RPMI8226 (cell line): ENCODE measurements at places on chromosomes 1 and 21.

DNA sequence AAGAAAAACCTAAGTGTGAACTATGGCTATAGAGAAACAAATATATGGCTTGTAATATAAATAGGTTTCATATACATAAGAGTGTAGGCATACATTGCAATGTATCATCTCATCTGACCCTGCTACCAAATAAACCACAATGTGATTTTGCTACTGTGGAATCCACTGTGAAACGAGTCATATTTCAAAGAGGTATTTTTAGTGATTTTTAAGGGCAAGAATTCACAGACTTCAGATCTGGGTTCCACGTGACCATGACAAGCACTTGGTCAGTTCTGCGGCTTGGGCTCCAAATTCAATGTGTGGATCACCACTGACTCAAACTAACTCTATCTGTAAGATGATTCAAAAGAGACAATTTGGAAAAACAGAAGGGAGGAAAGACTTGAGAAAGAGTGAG, 147.0 kb upstream of the ERG start:
- no peak for DNase-seq

DNA sequence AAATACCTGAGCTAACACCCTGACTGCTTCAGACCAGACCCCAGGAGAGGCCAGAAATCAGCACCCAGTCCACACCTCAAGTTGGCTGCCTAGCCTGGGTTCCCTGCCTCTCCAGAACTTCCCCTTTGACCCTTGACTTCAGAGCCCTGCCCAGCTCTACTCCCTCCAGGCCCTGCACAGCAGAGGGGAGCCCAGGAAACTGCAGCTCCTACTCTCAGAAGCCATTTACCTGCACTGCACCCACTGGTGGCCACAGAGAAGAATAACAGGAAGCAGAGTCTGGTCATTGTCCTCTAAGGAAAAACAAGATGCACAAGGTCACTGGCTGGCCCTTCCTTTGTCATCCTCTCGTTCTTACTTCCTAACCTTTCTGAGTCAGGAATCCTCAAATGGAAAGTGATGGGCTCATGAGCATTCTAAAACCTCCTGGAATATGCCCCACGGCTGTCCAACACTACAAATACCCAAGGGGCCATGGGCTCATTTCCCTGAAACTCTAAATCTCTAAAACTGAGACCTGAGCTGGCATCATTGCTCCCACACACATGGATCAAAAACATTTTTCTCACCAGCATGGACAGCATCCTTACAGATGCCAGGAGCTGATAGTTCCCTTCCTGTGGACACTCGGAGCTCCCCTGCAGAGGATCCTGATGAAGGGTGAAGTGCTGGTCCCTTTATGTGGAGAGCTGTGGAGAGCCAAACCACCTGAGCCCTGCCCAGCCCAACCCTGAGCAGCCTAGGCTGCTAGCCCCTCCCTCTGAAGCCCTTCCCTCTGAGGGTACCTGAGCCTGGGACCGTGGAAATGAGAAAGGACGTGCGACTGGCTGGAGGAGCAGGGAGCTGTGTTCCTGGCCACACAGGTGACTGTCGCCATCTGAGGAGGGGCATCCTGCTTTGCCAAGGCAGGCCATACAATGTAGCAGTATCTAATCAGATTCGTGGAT, at the start of gene ITLN2:
TSS of gene ITLN2 (minus strand) at position 652 of the 947 bp plus-strand sequence. CDS start at position 584, 68 bp downstream.
- peak; percentile 76 for DNase-seq

GRCh38 chr1:212291505-212292134, 6.4 kb downstream of the PPP2R5A start:
- peak; percentile 72 for DNase-seq

DNA sequence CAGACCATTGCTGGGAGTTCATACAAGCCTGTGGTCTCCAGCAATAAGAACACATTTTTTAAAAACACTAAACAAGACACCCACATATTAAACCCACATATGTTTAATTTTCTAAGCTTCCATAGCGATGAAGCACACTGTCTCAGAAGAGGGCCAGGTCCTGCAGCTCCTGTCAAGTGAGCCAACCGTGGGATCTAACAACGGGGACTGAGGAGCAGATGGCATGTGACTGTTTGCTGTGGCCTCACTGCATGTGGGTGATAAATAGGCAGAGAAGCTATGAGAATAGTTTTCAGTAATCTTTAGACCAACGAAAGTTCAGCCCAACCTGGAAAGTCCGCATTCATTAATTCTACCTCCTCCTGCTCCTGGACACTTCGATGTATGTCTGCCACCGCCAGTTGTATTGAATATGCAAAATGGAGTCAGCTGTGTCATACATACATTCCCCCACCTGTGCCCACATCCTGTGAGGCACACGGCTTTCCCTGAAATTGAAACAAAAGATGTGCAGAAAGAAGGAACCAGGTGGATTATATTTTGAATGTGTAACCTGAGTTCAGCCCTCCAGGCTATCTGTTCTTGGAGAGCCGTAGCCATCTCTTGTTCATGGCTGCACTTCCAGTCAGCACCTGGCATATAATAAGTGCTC, 88.2 kb downstream of the MIS18A start:
- DNase-seq = peak; percentile 13

DNA sequence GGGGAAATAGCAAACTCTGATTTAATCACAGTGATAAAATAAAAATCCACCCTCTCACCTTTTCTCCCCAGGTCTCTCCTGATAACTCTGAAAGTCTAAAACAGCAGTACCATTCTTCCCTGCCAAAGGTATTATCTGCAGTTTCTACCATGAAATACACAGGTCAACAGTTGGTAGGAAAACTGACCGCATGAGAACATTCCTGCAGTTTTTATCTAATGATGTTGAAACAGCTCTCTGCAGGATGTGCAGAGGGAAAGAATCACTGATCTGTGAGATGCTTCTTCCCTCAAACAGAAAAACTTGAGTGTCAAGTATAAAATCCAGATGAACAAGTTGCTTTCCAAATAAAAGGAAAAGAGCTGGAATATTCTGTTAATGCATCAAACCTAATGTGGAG, 39.1 kb downstream of the KCNJ6 start:
- no peak for DNase-seq

GRCh38 chr1:59952065-59952464, 25.5 kb upstream of the CYP2J2 start:
- DNase-seq = no peak

DNA sequence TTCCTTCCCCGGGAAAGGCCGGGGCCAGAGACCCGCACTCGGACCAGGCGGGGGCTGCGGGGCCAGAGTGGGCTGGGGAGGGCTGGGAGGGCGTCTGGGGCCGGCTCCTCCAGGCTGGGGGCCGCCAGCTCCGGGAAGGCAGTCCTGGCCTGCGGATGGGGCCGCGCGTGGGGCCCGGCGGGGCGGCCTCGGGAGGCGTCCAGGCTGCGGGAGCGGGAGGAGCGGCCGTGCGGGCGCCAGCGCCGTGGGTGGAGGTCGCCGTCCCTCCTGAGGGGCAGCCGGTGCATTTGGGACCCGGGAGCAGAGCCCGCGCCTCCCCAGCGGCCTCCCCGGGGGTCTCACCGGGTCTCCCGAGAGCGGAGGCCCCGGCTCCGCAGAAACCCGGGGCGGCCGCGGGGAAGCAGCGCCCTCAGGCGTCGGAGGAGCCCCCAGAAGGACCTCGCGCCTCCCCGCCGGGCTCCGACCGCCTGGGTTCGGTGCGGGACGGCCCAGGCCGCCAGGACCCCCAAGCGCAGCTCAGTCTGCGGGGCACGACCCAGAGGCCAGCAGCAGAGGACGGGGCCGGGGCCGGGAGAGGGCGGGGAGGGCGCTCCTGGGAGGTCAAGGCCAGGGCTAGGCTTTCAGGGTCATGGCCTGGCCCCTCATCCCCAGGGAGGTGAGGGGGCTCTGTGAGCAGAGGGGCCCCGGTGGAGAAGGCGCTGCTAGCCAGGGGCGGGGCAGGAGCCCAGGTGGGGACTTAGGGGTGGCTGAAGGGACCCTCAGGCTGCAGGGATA, 7.2 kb upstream of the SLX9 start:
- peak; percentile 73 for DNase-seq

DNA sequence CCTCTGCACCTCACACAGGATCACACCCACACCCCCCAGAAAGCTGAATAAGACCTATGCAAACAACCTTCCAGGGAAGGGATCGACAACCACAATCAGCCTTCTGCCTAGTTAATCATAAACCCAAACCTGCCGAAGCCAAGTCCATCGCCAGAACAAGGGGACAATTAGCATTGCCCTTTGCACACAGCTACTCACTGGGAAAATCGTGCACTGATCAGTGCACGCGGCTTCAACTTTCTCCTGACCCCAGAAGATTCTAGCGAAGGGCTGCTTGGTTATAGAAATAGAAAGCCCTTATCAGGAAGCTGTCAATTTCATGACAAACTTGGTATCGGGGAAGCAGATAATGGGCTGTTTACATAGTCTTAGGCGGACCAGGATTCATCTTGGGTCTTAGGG, 29.5 kb downstream of the RUNX1 start:
- DNase-seq = no peak

DNA sequence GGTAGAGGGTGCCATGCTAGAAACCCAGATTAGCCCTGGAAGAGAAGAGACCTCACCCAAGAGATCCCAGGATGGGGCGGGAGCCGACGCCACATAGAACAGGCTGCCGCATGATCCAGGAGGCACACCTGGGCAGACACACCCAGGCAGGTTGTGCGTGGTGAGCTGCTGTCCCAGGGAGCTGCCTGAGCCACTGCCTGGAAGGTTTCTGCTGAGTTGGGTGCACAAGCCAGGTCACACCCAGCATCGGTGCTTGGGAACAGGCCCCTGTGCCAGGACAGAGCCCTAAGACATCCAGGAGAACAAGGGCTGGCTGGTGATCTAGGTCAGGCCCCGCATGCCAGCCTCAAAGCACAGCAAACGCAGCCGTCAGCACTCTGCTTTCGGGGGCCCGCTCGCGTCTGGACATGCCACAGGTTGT, 40.2 kb downstream of the CTNNBIP1 start:
- no peak for DNase-seq

- DNase-seq = no peak
These were observed 13.4 kb downstream of the OR2T1 start for GRCh38 chr1:248416226-248416625.

- no peak for DNase-seq
These were observed 998.5 kb downstream of the ADGRL2 start for GRCh38 chr1:82799261-82799660.

GRCh38 chr21:31335957-31336738, 7.9 kb downstream of the TIAM1 start:
- no peak for DNase-seq

GRCh38 chr1:170415710-170416372, 116.1 kb upstream of the GORAB start:
- no peak for DNase-seq

DNA sequence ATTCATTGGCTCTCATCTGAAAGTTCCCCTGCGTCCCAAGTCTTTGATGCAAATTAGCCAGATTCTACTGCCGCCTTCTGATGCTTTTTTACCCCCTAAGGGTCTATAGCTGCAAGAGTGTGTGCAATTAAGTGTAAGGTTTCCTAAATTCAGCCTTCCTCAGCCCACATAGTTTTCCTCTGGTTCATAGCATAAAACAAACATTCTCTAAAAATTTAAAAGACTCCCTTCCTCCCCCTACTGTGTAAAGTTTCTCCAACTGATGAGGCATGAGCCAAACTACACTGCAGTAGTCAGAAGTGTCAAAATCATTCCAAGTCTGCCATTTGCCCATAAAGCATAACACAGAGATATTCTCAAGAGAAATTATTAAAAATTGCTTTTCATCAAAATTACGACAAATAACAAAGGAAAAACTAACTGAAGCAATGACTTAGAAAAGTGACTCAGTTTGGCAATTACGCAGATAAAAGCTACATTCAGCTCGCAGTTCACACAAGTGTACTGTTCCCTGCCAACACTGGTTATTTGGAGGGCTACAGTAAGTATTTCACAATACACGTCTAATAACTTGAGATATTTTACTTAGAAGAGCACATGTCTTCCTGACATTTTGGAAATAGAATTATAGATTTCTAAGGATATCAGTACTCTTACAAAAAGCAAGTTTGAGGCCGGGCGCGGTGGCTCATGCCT, 15.4 kb downstream of the KCNH1 start:
- DNase-seq = no peak

DNA sequence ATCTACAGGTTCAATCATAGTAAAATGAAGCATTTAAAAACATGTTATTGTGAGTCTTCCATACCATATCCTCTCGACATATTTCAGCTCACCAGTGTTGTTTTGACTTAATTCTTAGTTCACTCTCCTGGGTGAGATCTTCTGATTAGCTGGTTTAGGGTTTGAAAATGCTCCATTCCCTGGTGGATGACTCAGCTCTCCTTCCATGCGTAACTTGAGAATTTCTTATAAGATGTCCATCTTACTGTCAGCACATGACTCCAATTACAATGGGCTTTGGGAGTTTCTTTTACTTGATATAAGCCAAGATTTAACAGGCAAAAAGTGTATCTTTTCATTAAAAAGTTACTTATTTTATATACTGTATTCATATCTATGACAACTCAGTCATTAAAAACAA, 476.5 kb downstream of the BRINP3 start:
- DNase-seq = no peak

GRCh38 chr1:56545711-56546110, 33.7 kb downstream of the PLPP3 start:
- peak; percentile 47 for DNase-seq

- no peak for DNase-seq
These were observed 130.8 kb downstream of the FAF1 start for GRCh38 chr1:50829014-50829958.

DNA sequence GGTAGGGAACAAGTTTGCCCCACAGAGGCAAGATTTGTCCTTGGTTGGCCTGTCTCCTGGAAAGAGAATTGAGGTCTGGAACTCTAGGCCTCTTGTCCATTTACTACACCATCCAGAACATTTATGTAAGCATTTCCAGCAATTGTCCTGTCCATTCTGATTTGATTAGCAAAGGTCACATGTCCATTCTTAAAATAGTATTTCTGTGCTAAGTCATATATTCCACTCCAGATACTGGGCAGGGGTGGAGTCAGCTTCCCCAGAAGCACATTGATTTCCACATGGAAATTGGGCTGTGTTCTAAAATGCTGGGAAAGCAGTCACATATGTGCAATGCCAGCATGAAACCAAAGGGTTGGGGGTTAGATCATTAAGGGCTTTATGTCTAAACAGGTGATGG, 21.5 kb upstream of the FMN2 start:
- no peak for DNase-seq

DNA sequence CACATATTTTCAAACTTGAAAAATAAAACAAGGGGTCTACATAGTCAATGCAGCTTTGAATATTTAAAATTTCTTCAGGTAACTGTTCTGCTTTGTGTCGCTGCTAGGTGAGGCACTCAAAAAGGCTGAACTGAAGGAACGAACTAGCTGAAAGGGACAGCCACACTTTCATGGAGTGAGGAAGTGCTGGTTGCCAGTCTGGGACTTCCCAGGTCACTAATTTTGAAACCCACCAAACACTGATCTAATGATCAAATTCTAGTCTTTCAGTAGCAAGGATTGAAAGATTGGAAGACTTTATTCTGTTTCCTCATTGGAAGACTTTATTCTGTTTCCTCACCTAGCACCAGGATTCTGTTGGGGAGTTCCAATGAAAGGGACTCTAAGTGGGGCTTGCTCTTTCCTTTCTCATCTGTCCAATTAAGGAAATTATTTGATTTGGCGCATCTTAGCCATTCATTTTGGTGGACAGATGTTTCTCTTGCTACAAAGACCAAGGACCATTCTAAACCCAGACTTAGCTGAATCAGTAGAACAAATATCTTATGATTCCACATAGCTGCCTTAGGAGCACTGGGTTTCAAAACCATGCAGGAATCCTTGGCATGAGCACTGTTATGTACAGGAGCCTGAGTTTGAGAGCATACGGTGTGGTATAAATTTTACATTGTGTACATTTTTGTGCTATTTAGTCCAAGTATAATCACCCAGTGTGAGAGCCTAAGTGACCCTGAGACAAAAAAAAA, 10.9 kb upstream of the ARID1A start:
- DNase-seq = no peak
